Activated naive CD8-positive, alpha-beta T cell treated with anti-CD3 and anti-CD28 coated beads, Interleukin-2, amount 50 U/mL, for 16 hours (primary cell): ENCODE measurements at places on chromosomes 16 and 17.

DNA sequence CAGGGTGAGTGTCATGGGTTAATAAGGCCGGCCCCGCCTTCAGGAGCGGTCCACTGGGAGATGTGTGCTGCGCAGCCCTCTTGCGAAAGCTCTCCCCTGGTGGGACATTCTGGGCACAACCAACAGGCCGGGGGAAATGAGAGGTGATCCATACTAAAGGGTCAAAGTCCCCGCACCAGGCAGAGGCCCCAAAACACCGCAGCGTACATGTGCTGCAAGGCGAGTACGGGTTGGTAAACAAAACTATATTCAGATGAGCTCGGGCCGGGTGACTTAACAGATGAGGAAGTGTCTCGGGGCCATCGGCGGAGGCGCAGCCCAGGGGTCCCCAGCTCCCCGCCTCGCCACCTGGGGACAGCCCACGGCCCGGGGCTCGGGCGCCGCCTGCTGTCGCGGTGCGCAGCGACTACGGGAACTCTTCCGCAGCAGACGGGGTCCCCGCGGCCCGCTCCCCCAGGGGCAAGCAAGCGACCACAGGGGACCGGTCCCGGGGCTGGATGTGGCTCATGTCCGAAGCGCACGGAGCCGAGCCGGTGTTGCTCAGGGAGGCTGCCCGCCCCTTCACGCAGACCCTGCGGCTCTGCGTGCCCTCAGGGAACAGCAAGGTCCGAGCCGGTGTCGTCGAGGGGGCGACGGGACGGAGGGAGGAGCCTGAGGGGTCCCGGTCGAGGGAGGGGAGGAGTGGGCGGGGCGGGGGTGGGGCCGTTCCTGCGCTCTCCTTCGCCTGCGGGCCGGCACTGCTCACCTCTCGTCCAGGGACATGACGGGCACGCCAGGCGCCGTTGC, at the start of gene RAB37:
TSS of gene RAB37 (plus strand) at position 744 of the 786 bp plus-strand sequence. CDS start at position 761, 17 bp downstream.
- DNase-seq: no peak

- no peak for DNase-seq
Measured at GRCh38 chr17:43449470-43450248, 34.1 kb upstream of the DHX8 start.

DNA sequence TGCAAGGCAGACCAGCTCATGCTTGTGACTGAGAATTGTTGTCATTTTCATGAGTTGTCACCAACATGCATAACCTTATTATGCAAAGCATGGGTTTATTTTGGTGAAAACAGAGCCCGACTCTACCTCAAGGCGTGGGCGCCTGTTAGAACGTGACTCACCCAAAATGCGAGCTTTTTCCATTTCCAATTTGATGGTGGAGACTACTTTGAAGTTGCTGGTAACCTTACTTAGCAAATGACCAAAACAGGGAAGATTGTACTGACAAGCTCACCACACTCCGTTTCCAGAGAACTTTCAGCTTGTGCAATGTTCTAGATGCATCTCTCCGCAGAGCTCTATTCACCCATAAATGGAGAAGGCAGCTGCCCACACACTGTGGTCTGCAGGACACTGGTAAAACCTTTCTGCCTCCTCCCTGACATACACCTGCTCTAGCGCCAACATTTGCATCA, 284.5 kb downstream of the MAF start:
- no peak for DNase-seq

GRCh38 chr17:45160447-45161287, 1.0 kb upstream of the HEXIM2 start:
- DNase-seq: peak; percentile 30

DNA sequence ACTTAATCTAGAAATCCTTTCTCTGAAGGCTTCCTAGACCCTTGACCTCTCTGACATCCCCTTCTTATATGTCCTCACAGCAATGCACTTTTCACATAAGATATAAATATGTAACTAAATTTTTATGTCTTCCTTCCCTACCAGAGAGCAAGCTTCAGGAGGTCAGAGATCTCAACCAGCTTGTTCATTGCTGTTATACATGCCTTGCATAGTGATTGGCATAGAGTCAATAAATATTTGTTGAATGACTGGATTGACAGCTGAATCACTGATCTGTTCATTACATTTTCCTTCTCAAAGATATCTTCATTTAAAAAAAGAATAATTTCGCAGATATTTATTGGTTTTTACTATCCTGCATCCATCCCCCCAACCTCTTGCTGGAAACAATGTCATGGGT, 29.5 kb downstream of the HYDIN start:
- no peak for DNase-seq

- DNase-seq: peak; percentile 63
Measured at GRCh38 chr17:43024407-43025289, at the start of gene RND2. Gene RND2, plus strand, starts transcription at chr17:43025231. Its CDS starts 117 bp downstream, at chr17:43025348.

DNA sequence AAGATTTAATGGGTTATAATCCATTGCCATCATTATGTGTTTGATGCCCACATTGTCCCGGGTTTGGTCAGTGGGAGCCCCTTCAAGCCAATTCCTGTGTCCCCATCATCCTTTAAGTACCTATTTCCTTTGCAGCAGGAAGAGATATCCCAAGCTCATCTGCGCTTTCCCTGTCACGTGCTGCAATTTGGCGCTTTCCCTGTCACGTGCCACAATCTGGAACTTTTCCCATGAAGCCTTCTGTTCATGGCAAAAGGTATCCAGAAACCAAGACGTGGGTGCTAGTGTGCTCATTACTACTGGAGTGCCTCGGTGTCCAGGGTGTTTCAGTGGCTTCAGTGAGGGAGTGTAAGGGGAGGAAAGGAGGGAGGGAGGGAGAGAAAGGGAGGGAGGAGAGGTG, 168.5 kb downstream of the NPIPB11 start:
- no peak for DNase-seq
